ENCODE measurements at places on chromosomes 3 and 15. TPM values are rescaled to one million over a fixed set of nuclear protein-coding genes. Genes with fewer than 3 reads are reported as not detected.

Gene CIB2
- total RNA-seq = 1.2 TPM

Gene OXTR
- total RNA-seq = 0.91 TPM

Gene IQCF5
- not detected for total RNA-seq

Gene PPP1R14D
- not detected for total RNA-seq

Gene STAB1
- 0.09 TPM for total RNA-seq

Gene CDC25A
- total RNA-seq = 33.9 TPM

All from activated CD4-positive, alpha-beta T cell treated with anti-CD3 and anti-CD28 coated beads for 36 hours (primary cell).